HepG2 (cell line): ENCODE measurements at places on chromosomes 4 and X. TPM values are rescaled to one million over a fixed set of nuclear protein-coding genes. Genes with fewer than 3 reads are reported as not detected.

DNA sequence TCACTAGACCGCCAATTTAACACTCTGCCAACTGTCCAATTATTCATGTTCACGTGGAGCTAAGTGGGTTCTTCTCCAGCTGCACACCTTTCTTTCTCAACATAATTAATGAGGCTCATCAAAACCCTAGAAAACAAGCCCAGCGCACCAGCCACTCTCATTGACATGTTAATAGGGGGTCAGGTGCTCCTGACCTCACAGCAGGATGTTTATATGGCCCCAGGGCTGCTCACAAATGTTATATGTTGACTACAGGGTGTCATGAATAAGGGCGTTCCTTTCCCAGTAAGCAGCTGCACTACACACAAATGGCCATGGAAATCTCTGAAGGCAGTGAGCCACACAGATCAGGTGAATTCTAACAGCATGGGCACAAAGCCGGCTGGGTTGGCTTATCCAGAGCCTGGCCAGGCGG, 209.8 kb downstream of the MGST2 start:
- no peak for DNase-seq

GRCh38 chr4:140743194-140743931, 12.8 kb downstream of the TBC1D9 start:
- peak; percentile 51 for DNase-seq

DNA sequence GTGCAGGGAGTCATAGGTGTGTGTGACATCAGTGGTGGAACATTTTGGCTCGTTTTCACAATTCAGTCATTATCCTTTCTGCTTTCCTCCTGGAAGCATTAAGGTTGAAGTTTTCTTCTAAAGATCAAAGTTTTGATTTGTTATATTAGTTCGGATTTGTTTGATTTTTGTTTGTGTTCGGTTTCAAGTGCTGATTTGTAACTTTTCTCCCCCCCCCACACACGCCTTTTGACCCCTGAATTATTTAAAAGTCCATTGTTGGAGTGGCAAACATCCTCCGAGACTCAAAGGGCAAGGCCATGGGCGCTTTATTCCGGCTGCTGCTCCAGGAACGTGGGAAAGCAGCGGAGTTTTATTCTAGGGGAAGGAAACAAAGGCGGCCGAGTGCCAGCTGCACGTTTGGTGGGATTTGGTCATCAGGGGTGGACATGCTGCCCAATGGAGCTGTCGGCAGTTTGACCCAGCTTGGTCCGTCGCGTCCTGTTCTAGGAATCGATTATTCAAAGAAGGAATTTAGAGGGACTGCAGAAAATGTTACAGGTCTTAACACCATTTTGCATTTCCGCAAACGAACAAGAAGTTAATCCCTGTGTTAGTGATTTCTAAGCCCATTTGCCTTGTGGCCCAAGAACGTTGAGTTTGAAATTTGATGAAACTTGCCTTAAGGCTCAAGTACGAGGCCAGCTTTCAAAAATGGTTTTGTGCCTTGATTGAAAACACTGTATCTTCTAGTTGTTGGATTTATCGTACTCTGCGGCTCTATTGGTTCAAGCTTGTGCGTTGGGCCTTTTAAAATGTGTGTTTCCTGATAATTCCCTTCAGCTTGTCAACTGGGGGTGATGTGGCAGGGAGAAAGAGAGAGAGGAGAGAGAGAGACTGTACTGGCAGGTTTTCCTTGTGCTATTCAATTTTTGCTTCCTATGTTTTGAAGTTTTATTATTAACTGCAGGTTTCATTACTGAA, 565 bp upstream of the ZNF41 start:
- DNase-seq = peak; percentile 45

The FRMD7 gene
- 0.04 TPM in 1 of 2 replicates, not detected in the other for polyA plus RNA-seq

DNA sequence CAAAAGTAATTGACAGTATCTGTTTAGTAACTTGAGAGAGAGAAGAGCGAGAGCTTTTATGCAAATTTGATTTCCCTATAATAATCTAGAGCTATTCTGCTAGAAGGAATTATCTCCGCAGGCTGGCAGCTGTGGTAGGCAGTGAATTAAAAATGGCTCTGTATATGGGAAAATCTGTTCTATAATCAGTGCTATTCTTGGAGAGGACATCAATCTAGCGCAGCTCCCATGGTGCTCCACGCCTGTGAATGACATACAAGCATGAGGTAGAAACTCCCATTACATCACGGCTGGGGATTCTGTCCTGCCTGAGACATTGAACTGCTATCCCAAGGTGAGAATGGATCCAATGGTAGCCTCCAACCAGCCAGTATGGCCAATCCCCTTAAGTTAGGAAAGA, 179.0 kb downstream of the DHX15 start:
- no peak for DNase-seq

The DUSP9 gene
- 235 and 335 TPM in 2 replicates for polyA plus RNA-seq

GRCh38 chrX:40278340-40279090, 180.8 kb upstream of the BCOR start:
- no peak for DNase-seq

DNA sequence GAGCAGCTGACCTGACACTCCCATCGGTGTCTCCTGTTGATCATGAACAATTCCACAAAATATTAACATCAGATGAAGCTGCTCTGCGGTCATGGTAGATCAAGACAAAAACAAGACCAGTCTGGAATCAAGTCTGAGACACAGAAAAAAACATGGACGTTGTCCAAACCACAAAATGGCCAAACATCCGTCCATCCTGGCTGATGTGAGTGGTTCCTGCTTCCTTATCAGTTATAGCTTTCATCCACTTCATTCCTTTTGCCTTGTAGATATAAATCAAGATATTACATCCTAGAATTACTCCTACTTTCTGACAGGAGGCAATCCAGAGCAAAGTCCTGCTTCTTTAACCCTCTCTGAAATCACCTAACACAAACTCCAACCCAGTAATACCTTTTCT, 28.8 kb upstream of the PCSK1N start:
- peak; percentile 1 for DNase-seq

DNA sequence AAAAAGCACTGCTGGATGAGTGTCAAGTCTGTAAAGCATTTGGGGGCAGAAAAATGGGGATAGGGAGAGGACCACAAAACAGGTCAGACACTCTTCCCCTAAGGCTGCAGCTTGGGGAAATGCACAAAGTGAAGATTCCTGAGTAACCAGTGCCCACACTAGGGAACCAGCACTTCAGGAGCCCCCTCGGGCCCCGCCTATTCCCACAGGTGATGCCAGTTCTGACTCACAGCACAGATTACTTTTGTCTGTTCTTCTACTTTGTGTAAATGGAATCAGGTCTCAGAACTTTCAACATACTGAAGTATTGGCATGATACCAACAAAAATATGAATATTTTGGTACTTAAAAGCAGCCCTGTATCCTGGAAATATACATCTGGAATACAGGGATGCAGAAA, 112.5 kb downstream of the ADRA2C start:
- no peak for DNase-seq

GRCh38 chr4:108751321-108751720, 11.5 kb downstream of the ETNPPL start:
- DNase-seq = no peak
